ENCODE measurements at places on chromosomes 7 and 10. TPM values are rescaled to one million over a fixed set of nuclear protein-coding genes. Genes with fewer than 3 reads are reported as not detected.

Gene ABCC2
- 2.3 TPM for total RNA-seq

Gene SFTPA1
- total RNA-seq: not detected

Gene GSDME
- total RNA-seq: 8.3 TPM

Gene PRKAG2
- total RNA-seq: 37.9 TPM

Gene LRRTM3
- total RNA-seq: 0.85 TPM

Gene IL2RA
- 0.37 TPM for total RNA-seq

Gene EGR2
- 2.3 TPM for total RNA-seq

GRCh38 chr10:110336111-110336721, 31.5 kb upstream of the SMNDC1 start:
- no peak for DNase-seq

DNA sequence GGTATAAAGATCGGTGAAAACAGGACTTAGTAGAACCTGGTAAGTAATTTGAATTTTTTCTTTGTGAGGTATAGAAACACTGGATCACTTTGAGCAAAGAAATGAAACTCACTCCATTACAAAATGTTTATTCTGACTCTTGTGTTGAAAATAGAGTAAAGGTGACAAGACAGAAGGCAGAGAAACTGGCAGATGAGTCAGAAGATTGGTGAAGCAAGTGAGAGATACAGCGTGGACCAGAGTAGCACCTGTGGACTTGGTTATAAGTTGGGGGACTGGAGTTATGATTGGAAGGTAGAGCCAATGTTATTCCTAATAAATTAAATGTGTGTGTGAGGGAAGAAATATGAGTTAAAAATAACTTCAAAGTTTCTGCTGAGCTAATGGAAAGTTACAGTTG, 620.9 kb downstream of the ZWINT start:
- no peak for DNase-seq

DNA sequence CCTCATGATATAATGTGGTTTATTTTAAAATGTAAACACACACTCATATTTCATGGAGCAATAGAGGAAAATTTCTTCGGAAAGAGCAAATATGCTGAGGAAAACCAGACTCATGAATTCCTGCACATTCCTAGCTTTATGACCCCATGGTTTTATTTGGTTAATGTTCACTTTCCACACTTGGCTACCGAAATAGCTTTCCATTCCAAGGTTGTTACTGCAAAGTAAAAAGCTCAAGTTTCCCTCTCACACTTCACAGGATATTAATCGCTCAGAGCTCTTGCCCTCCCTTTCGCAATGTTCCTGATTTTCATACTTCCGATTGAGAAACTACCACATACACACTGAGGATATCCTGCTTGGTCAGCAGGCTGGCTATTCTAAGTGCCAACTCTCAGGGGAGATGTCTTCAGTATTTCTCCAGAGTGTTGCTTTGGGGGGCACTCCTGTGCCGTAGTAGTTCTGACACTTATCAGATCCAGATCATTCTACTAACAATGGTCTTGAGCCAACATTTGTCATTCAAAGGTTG, 77.5 kb upstream of the STEAP1B start:
- no peak for DNase-seq

DNA sequence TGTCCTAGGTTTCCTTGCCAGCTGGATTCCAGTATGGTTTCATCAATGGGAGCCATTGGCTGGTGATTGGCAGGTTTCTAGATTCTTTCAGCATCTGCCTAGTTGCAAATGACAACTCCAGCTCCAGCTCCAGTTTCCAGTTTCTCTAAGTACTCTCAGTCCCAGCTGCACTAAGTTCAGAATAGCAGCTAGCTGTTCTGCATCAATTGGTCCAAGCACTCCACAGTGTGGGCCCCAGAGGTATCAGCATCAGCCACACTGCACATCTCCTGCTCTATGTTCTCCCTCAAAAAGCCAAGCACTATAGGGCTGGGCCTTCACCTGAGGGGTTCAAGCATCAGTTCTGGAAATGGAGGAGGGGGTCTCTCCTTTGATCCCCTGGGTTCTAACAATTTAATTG, 143.4 kb downstream of the VPS50 start:
- no peak for DNase-seq

- DNase-seq: no peak
Observed at GRCh38 chr10:110491346-110491745, 6.4 kb upstream of the DUSP5 start.

DNA sequence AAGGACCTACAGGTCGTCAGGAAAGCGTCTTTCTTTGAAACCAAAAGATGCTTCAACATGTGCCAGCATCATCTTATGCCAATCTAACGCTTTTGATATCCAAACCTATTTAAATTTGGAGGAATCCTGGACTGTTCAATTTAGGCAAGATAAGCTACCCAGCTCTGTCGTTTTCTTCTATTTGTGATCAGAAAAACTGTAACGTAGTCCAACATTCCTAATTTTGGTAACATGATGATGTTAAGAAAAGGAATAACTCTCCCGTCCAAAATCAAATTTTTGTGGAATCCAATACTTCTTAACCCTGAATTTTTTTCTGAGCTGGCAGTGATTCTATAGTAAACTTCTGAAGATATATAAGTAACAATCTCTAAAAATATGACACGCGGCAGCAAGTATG, 93.3 kb upstream of the MKX start:
- DNase-seq: no peak

DNA sequence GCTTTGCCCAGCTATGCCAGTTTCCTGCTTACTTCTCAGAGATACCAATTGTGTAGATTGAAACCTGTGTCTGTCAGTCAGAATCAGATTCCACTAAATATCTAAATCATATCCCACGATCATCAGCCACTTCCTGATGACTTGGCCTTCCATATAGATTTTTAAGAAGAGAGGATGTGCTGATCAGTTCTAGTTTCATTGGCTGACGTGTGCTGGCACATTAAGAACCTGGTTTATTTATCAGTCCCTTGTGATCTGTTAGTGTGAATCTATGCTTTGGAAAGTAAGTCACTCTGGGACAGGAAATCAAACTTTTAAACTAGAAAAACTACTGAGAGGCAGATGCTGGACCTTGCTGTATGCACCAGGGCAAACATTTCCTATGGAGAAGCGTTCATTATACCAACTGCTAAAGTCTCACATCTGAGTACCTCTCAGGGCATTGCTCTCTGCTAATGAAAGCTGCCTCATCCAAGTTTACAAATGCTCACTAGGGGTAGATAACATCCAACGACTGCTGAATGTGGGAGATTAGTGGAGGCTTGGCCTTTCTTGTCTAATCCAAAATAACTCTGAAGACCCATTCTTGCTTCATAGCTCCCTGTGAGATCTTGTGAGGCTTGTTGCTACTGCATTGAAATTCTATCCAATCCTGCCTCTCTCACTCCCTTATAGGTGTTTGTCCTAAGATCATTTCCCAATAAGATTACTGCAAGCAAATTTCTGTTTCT, 109.1 kb downstream of the ARL4A start:
- no peak for DNase-seq

DNA sequence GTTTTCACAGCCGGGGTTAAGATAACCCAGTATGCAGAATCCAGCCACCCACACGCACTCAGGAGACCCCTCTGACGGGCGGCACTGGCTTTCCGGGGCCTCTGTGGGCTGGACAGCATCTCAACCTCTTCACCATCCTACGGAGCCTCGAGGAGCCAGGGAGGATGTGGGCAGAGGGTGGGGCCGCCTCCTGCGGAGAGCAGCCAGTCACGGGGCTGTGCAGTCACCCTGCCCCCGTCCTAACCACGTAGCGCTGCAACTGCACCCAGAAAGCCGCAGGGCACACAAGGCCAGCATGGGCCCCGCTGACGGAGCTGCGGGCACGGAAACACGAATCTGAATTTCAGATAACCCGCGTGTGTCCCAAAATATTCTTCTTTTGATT, 270.3 kb downstream of the ELFN1 start:
- DNase-seq: no peak

DNA sequence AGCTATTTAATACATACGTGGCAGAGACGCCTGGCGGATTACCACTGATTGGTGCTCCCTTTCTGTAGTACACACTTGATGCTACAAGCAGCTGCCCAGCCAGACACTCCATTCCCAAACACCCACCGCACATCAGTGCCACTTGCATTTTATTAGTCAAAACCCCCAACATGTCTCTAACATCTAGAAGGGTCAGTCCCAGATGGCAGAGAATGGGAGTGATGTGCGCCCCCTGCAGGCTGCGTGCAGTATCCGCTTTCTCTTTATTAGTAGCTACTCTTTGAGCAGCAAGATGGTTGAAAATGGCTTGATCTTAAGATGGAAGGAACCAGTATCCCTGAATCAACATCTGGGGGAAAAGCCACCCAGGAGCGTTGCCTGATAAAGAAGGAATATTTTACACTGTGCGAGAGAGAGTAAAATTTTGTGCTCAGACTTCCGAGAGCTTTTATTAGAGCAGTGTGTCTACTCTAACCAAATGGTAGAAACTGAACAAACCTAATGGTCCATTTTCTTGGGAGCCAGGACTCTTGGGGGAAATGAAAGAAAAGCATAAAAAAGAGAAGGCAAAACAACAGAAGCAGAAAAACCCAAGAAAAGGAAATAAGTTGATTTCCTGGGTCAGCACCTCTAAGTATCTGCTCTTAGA, 78.3 kb downstream of the ST8SIA6 start:
- DNase-seq: no peak

- no peak for DNase-seq
Observed at GRCh38 chr10:94000638-94001415, 7.1 kb downstream of the PLCE1 start.

DNA sequence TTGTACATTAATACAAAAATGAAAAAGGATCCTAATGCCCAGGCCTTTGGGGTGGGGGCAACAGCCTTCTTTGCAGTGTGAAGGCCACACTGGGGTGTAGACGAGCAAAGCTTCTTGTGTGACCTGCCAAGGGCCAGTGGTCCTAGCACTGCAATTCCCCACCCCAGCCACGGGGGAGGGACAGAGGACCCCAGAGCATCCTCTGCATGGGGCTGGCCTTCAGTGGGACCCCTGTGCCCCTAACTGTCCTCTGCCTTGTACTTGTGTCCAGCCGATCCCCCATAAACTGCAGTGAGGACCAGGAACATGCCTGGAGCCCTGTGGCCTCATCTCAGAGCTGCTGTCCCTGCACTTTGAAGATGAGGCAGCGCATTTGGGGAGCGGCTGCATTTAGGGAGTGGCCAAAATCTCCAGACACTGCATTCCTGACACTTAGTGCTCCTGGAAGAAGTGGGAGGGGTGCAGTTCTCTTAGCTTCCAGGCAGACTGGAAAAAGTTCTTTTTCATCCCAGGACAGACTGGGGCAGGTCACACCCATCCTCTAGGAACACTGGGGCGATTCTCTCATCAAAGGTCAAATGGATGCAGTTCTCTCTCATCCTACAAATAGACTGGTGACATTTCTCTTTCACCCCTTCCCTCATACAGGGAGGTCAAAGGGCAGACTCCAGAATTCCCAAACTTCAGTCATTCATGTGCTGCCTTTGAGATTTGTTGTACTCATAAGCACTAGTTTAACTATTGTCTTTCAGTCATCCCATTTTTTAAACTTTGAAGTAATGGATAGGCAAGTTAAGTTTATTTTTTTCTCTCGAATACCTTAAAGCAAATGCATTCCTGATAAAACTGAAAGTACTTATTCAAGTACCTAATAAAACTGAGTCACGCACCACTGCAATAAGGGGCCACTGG, 922 bp upstream of the MYO1G start:
- DNase-seq: no peak

DNA sequence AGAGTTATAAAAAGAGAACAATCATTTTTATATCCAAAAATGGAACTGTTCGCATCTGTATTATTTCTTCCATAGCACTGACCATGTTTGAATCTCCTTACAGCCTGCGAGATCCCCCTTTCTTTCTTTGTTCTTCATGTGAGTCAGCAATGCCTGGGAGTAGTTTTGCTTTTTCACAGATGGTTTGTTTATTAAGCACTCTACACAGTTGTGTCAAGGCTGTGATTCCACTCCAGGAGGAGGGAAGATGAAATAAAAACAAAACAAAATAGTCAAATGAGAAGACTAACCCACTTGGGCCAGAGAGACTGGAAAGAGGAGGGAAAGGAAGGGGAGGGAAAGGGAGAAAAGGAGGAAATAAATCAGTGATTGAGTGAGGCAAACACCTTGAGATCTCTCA, 7.8 kb downstream of the LIPF start:
- no peak for DNase-seq

GRCh38 chr10:24465891-24466818, 257.2 kb downstream of the KIAA1217 start:
- no peak for DNase-seq

DNA sequence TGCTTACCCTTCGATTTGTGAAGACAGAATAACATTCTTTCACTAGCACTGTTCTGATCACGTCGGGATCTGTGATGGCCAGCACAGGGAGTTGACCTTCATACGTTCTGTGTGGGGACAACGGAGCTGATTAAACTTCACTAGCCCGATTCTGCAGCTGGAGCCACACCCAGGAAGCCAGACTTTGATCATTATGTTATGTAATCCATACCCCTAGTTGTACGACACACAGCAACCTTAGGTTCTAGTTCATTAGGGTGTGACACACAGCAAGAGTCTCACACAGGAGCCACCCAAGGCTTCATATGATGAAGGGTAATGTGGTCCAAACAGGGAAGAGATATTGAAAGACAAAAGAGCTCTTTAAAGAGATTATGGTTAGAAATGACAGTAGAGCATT, 7.2 kb downstream of the CYP3A5 start:
- no peak for DNase-seq

DNA sequence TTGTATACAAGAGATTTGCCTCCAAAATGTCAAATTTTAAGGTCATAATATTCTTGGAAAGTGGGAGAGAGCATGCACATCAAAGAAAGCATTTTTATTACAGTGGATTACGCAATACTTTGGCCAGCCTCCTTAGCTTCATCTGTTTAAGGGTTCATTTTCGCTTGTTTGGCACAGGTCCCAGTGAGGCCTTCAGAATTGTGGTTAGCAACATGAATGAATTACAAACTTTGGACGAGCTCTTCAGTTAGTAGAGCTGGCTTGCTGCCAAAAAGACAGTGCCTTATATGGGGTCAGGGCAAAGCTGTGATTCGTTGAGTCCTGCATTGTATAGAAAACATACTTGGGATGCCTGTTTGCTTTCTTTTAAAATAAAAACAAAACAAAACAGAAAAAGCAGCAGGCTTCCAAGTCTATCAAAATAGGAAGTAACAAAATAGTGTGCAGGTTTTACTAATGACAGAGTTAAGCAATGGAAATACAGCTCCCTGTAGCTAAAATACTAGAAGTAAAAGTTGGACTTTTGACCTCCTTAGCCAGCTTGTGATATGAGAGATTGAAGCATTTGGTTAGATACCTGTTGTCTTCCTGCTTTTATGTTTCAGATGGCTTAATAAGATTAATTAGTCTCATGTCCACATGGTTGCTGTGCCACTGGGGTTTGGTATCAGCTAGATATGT, 190.8 kb downstream of the MLLT10 start:
- peak; percentile 99 for DNase-seq

GRCh38 chr10:132350946-132351345, 19.0 kb downstream of the LRRC27 start:
- no peak for DNase-seq

DNA sequence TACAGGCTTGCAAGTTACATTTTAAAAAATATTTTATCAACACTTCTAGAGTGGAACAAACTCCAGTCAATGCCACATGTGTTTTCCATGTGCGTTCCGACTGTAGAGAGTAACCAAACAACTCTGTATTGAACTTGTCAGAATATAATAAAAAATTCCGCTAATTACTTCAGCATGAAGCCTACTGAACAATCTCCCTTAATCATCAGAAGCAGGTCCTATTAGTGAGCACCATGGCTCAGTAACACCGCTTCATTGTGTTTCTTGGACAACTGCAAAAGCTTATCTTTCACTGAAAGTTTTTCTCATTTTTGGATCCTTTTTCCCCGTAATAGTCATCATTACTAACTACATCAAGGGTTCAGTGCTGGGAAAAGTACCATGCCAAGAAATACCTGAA, 117.0 kb downstream of the MKX start:
- no peak for DNase-seq
